ENCODE measurements at places on chromosomes 3 and 15.

- no peak for DNase-seq
Observed at GRCh38 chr3:134311693-134312071, 61.0 kb upstream of the RYK start.

- no peak for DNase-seq
Observed at GRCh38 chr15:65948383-65948782, 79.1 kb downstream of the RAB11A start.

GRCh38 chr3:154095832-154096421 lies 25.3 kb upstream of the ARHGEF26 start:
- no peak for DNase-seq

DNA sequence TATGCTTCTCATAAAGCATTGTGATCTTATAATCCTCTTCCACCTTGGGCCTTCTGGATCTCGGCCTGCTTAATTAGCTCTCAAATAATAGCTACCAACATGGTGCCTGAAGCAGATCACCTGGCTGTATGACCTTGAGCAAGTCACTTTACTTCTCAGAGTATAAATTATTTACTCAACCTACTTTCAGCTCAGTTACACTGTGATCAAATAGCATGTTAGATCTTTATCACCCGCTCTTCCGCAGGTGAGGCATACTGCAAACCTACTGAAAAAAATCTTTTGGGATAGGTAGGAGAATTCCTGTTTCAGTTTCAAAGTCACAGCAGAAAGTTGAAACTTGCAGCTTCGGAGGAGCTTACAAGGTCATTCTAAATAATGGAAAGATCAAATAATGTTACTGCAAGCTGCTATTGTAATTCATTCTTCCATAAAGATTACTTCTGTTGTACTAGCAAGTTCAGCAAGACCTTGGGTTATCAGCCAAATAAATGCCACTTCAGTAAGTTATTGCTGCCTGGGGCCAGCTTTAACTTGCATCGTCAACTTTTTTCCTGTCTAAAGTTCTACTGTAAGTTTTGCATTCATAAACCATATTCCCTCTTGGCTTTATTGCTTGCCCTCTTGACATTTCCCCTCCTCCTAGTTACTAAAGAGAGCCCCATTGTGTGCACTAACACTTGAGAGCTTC lies 268.4 kb upstream of the ATP11B start:
- no peak for DNase-seq

DNA sequence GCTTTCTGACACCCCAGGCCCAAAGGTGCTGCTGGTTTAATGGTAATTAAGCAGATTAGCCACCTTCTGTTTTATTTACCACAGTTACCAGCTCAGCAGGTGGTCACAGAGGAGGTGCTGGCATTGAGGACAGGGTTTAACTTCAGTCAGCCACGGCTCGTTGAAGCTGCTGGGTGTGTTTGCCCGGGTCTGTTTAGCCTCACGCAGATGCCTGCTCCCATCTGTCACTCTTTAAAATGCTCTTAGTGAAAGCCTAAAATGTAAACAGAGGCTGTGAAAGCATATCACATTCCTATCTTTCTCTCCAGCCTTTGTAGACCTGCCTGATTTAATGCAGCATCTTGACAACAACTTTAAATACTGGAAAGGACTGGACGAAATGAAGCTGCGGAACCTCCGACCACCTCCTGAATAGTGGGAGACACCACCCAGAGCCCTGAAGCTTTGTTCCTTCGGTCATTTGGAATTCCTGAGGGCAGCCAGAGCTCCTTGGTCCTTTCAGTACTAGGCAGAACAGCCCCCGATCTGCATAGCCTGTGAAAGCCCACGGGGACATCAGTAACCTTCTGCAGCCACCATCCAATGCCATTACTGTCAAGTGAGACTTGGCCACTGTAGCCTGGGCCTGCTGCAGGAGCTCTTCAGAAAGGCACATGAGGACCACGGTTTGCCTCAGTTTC lies 156.0 kb downstream of the PDE8A start:
- no peak for DNase-seq

DNA sequence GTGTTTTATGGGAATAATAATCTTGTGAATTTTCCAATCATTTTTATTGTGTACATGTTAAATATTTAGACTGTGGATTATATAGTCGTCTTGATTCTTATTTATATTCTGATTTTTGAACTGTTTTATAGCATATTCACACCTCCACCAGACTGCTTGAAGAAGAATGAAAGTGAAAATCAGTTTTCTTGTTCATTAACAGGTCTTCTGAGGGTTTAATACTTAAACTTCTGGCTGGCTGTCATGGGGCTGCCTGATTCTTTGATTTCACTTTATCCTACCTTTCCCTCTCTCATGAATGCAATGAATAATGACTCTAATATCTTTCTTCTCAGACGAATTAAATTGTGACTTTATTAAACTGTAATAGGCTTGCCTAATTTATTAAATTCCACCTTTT lies 56.2 kb downstream of the ATP2C1 start:
- DNase-seq = no peak

- DNase-seq = no peak
Observed at GRCh38 chr15:67724691-67725375, 100.5 kb upstream of the SKOR1 start.

All from activated T-helper 9 cell treated with anti-CD3 and anti-CD28 coated beads, Interleukin-2, amount 50 U/mL, for 16 hours (primary cell).